Osteoblast (primary cell): ENCODE measurements at places on chromosomes 5 and 9. TPM values are rescaled to one million over a fixed set of nuclear protein-coding genes. Genes with fewer than 3 reads are reported as not detected.

- DNase-seq, result no peak
Measured at GRCh38 chr5:27472000-27472763, 433.8 kb upstream of the CDH9 start.

GRCh38 chr9:93678199-93679019 is 102.0 kb downstream of the PHF2 start:
- DNase-seq, result no peak

DNA sequence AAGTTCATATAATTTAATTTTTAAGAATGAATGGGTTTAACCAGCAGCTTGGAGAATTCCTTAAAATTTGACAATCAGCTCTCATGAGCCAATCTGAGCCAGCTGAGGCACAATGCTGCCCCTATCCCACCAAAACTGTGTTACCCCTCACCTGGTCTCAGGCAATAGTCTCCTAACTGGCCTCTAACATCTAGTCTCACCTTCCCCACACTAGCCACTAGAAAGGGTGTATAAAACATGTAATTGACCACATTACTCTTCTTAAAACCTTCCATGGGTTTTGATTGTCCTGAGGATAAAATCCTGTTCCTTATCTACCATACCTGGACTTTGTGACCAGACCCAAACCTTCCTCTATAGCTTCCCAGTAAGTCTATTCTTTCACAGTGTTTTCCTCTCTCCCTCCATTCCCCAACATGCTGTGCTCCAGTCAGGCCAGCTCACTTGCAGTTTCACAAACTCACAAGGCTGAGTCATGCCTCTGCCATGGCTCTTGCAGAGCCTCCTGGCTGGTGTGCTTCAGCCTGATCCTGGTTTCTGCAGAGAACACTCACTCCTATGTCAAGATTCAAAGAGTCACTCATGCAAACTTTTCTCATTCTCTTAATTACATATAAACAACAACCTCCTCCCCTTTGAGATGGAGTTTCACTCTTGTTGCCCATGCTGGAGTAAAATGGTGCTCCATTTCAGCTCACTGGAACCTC is 16.0 kb upstream of the ZCCHC7 start:
- peak; percentile 69 for DNase-seq

DNA sequence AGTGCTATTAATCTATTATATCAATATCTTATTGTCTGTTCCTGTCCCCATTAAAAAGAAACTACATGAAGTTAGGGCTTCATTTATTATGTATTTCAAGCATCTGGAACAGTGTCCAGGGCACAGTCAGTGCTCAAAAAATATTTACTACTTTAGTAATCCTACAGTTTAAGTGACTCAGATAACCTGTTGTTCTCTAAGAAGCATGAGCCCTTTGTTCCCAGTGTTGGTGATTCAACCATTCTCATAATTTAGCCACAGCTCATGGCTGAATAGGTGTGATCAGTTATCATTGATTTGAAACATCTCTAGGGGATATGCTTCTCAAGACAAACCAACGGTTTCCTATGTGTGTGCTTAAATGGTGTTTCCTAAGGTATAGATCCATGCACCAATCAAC is 292.7 kb downstream of the TMEM167A start:
- no peak for DNase-seq

DNA sequence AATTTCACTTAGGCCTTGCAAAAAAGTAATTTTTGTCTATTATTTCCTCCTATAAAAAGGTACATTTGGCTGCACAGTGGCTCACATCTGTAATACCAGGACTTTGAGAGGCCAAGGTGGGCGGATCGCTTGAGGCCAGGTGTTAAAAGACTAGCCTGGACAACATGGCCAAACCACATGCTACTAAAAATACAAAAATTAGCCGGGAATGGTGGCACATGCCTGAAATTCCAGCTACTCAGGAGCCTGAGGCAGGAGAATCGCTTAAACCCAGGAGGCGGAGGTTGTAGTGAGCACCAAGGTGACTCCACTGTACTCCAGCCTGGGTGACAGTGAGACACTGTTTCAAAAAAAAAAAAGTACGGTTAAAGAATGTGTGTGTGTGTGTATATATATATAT is 15.7 kb downstream of the NUP155 start:
- no peak for DNase-seq

DNA sequence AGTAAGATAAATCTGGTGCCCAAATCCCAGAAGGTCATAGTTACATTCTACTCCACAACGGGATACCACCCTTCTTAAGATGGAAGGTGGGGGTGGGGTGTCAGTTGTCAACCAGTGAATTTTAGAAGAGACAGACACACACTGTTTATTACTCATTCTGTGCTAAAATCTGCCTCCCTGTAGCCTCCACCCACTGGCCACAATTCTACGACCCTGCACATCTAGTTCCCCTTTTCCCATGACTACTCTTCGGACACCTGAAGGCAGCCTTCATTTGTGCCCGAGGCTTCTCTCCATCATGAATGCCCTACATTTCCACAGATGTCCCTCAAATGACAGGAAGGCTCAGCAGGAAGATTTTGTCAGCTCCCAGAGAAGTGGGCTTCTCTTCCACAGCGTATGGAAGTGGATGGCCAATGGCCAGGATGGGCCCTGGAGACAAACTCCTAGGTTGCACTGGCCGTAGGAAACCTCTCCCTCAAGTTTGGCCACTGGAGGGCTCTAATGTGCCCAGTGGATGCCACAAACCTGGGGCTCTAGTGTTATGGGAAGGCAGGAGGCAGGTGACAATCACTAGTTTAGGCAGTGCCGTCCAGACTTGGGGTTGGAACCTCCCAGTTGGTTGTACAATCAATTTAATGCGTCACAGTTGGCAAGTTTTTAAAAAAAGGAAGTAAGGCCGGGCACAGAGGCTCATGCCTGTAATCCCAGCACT is 46.6 kb downstream of the PTPN3 start:
- DNase-seq, result no peak

Gene CYLC2
- total RNA-seq, result not detected in 2 replicates

Gene PKN3
- 3.5 and 4.3 TPM in 2 replicates for total RNA-seq

Gene PSMB7
- 136 and 138 TPM in 2 replicates for total RNA-seq
